ENCODE measurements at places on chromosomes 13 and 19. TPM values are rescaled to one million over a fixed set of nuclear protein-coding genes. Genes with fewer than 3 reads are reported as not detected.

- no peak for DNase-seq
Observed at GRCh38 chr13:82248762-82249161, 1633.5 kb downstream of the SLITRK1 start.

- no peak for DNase-seq
Observed at GRCh38 chr19:11949201-11949600, 15.6 kb upstream of the ZNF763 start.

TRPM4 gene
- polyA plus RNA-seq = not detected

FXYD7 gene
- polyA plus RNA-seq = 2.0 TPM

GRCh38 chr13:100637380-100637779, 37.2 kb downstream of the TMTC4 start:
- DNase-seq = no peak

GRCh38 chr13:36148446-36148845, 17.3 kb upstream of the DCLK1 start:
- DNase-seq = no peak

Data from naive B cell (primary cell).